ENCODE measurements at places on chromosomes 2 and 18.

GRCh38 chr18:65073060-65073550 is 677.7 kb upstream of the CDH7 start:
- no peak for DNase-seq

DNA sequence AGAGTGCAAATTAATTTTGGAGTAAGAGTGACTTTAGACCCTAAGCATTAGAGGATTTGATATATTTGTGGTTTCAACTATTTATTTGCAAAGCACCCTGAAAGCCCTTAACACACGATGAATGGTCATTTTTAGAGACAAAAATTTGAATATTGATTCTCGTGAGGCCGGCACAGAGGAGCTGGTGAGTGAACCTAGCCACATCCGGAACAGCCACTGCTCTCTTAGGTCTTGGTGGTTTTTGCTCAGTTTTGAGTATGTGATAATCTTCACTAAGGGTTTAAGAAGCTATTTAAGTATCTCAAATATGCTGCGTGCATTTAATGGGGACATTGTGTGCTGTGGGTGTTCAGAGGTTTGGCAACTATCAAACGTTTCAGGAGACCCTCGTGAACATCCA is 204.8 kb downstream of the TSN start:
- no peak for DNase-seq

DNA sequence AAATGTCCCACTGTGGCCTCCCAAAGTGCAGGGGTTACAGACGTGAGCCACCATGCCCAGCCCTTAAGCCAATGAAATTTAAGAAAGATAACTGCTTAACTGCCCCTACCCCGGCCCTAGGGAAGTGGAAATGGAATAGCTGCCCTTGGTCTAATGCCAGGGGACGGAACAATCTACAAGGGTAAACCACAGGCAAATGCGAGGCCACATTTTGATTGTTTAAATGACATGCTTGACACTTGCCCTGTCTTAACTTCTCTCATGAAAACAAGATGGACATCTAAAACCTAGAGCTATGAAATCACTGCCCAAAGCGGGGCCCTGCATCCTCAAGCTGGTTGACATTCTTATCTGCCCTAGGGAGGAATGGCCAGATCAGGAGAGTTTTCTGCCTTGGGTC is 5.5 kb upstream of the ITSN2 start:
- no peak for DNase-seq

GRCh38 chr18:49722477-49722876 is 90.9 kb downstream of the ACAA2 start:
- no peak for DNase-seq
